GM04503 (cell line): ENCODE measurements at places on chromosomes 12 and 14.
A peak's percentile ranks its signal among the peaks of the same experiment; 100 is the strongest.

- no peak for DNase-seq
Measured at GRCh38 chr14:100083706-100084105, 18.5 kb downstream of the EVL start.

DNA sequence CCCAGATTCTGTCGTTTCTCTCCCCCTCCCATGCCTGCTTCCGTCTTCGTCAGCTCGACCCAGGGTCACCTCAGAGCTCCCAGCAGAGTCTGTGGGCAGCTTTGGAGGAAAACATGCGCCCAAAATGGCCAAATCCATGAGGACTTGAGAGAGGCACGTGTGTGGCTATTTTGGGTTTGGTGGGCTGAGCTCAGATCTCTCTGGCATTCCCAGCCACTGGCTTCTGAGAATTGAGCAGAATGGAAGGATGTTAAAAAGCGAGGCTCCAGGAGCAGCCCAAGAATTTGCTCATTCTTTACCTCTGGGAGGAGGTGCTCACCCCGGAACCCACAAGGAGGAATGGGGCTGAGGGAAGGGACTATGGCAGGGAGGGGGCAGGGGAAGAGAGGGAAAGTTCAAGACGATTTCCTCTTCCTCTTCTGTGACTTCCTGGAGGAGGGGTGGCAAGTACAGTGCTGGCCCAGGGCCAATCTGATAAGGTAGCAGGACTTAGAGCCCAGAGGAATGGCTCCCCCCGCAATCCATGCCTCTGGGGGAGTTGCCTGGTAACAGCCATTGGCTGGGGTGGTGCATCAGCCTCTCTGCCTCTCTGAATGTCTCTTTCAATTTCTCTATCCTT lies 20.1 kb downstream of the TSPAN9 start:
- no peak for DNase-seq

- DNase-seq, result no peak
Measured at GRCh38 chr14:95328729-95329503, 9.2 kb upstream of the CLMN start.

- no peak for DNase-seq
Measured at GRCh38 chr12:81615026-81615588, 144.0 kb downstream of the PPFIA2 start.

DNA sequence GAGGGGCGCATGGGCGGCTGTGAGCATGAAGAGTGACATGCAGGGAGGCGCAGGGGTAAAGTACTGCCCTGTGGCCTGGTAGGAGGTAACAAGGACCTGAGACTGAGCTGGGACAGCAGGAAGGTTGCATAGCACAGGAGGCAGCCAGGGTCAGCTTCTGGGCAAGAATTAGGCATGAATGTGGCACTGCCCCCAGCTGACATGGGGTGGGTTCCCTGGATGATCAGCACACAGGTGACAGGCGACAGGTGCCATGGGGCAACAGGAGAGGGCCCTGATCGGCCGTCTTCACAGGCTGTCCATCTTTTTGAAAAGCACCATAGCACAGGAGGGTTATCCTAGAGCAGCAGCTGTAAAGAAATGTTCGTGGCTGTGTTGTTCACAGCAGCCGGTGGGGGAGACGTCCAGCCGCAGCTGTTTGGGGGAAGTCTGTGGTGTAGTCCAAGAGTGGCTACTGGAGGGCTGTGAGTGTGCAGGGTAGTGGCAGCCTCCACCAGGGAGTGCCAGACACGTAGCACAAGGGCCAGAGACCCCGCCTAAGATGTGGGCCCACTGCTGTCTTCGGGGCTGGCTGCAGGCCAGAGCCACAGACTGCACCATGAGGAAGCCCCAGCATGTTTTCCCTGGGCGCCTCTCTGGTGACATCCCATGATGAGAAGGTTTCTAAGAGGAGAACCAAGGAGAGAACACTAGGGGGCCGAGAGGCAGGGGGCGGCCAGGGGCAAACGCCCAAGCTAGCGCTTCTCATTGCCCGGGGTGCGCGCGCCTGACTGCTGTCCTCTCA lies 8.4 kb downstream of the CLBA1 start:
- DNase-seq, result no peak

DNA sequence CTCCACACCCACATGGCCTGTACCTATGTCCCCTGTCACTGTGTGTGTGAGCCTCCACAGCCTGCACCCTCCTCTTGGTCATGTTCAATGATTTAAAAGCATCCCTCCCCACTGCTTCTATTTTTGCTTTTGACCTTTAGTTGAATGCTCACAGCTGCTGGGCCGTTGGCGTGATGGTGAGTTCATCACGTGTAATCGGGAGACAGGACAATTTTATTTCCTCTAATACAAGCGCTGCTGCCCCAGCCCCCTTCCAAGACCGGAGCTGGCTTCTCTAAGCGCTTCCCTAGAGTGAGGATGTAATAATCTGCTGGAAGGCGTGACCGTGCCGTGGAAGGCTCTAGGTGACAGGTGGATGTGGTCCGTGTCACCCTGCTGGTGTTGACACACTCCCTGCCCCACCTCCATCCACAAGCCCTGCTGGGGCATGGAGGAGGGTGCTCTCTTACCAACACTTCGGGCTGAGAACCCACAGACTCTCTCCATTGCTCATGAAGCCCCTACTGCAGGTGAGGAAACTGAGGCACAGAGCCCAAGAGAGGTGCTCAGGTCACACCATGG lies 25.4 kb downstream of the CCDC85C start:
- DNase-seq, result no peak

GRCh38 chr14:100660498-100660881 lies 66.2 kb upstream of the DLK1 start:
- DNase-seq, result no peak

GRCh38 chr14:23568600-23569331 lies 1.2 kb upstream of the AP1G2 start:
- no peak for DNase-seq

- DNase-seq, result peak; percentile 52
Measured at GRCh38 chr12:121858662-121859572, at the start of gene HPD. HPD (minus strand) TSS chr12:121858859; CDS start chr12:121858823, 36 bp downstream.

DNA sequence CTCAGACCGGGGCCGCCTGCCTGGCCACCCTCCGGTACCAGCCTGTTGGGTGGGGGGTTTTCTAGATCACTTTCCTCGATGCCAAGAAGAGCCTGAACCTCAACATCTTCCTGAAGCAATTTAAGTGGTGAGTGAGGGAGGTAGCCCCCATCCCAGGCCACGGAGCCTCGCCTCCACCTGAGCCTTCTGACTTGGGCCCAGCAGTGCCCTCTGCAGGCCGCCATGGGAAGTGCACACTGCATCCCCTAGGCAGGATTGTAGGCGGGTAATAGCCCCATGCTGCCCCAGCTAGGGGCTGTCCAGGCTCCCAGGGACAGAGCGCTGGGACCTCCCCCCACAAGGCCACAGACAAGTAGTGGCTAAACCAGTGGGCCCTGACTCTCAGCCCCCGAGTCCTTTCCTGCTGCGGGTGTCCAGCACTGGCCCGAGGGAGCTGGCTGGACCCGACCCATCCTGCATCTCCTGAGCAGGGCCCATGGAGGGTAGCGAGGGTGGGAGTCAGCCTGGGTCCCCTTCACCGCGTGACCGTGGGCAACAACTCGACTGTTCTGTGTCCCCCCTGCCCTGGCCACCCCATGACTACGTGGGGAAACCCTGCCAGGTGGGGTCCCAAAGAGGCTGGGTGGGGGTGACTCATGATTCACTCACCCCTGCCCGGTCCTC lies 15.3 kb upstream of the ADSS1 start:
- no peak for DNase-seq

DNA sequence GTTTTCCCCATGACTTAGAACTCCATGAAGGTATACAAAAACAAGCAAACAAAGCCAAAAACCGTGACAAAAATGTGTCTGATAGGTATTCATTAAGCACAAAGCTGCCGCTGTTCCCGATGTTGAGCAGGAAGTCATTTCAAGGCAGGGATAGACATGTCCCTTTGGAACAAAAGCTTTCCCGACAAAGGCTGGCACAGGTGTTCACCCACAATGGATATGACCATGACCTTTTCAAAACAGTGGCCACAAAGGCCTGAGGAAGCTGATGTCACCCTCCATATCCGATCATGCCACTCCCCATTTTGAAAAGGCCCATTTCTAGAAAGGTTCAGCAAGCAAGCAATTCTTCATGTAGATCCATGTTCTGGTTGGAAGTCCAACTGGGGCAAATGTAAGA lies 279.1 kb downstream of the BTG1 start:
- no peak for DNase-seq

GRCh38 chr12:11686120-11686519 lies 36.6 kb downstream of the ETV6 start:
- DNase-seq, result no peak
